Cortex of kidney (tissue), 1 donor: ENCODE measurements at places on chromosomes 11 and 22.

DNA sequence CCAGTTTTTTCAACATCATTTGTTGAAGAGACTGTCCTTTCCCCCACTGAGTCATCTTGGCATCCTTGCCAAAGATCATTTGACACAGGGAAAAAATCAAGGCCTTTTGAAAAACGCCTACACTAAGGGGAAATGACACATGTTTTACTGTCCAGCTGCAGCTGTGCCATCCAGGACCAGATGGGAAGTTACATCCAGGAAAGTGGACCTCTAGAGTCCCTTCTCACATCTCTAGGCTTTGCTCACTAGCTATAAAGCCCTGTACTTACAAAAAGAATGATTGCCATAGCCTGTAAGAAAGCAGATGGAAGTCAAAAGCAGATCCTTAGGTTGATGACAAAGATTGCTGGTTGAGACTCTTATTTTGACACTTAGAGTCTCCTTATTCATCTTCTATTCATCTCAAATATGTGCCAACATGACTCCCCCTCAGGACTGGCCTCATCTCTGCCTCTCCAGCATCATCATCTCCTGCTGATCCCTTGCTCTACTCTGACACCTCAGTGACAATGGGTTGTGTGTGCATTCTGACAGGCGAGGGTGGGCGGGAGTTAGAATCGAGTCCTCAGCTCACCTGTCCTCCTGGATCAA is 22.8 kb downstream of the OSBP2 start:
- no peak for DNase-seq

GRCh38 chr11:59755701-59756557 is 753 bp downstream of the STX3 start:
- DNase-seq, result no peak

- DNase-seq, result no peak
Measured at GRCh38 chr11:93902921-93903320, 52.5 kb upstream of the VSTM5 start.

GRCh38 chr22:38455530-38456271 is 702 bp upstream of the KCNJ4 start:
- DNase-seq, result no peak

DNA sequence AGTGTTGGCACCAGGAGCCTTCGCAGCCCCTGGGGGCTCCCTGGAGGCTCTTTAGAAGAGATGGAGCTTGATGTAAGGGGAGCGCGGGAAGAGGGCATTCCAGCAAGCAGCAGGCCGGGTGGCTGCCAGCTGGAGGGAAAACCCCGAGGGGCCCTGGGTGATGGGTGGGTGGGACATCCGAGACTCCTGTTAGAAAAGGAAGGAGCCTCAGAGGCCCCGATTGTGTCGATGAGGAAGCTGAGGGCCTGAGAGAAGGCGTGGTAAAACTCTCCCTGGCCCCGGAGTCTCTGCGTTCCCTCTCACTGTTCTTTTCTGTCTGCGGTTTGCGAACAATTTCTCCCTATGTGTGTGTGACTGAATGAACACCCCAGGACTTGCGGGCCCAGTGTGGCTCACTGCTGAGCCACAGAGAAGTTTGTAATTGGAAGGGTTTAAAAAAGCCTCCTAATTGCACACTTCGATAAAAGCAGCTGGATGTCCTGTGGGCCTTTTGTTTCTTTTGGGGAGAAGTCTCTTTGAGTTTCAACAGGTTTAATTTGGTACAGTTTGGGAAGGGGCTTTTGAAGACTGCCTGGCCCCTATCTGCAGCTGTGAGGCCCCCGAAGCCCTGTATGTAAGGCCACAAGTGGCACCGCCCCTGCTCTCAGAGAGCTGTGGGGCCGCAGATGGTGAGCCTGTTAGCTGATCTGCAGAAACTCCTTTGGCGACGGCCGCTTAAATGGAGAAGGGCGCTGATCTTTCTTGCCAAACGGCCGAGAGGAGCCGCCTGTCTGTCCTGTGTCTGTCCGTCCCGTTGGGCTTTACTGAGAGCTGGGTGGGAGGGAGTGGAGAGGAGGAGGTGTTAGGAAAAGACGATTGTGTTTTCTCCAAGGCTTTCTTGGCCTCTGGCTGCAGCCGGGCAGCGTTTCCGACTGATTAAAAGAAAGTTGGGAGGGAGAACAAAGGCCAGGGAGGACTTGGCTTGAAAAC is 2.0 kb downstream of the FBLN1 start:
- DNase-seq, result no peak

DNA sequence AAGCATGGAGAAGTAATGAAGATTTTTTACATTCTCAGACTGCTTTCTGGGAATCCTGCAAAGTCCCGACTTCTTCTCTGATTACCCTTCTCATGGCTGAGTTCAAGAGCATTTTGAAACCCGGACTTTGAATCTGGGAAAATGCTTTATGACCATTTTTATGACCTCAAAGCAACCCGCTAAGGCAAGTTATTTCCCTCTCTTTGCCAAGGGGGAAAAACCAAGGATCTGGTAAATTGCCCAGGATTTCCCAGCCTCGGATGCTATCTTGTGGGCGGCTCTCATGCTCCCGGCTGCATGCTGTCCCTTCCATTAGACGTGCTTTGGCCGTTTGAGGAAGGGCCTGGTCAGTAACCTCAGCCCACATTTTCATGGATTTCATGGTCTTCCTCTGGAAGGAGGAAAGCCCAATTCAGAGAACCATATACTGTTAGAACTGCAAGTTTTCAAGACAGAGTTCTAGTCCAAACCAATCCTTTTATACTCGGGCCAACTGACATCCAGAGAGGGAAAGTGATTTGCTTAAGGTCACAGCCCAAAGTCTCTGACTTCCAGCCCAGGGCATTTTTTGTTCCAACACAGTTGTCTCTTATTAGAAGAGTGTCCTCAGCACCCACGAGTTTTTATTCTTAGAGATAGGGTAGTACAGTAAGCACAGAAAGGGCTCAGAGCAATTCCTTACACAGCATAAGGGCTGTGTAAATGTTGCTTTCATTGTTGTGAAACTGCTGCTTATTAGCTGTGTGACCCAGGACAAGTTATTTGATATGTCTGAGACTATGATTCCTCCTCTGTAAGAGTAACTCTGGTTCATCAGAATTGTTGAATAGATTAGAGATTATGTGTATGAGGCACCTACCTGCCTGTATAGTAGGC is 77.4 kb downstream of the NAV2 start:
- no peak for DNase-seq

DNA sequence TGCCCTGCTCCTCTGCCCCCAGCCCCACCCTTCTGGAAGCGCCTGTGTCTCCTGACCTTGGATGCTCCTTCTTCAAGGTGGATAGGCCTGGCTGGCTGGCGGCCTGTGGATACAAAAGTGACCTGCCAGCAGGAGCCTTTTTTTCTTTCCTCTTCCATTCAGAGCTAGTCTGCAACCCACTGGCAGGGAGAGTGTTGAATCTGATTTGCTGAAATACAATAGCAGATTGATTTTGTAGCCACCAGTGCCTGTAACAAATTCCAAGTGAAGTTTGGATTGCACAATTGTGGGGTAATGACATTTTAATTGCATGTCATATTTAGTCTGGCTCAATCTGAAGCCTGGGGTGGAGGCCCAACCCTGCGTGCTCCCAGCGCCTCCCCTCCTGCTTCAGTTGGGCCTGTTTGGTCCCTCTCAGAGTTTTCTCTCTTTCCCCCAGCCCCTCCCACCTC is 97.2 kb downstream of the GRIK4 start:
- no peak for DNase-seq

- DNase-seq, result no peak
Measured at GRCh38 chr11:534396-535209, 773 bp downstream of the HRAS start.

- no peak for DNase-seq
Measured at GRCh38 chr22:23233084-23233531, 52.8 kb downstream of the BCR start.

GRCh38 chr11:126583101-126583500 is 227.6 kb downstream of the ST3GAL4 start:
- DNase-seq, result no peak

DNA sequence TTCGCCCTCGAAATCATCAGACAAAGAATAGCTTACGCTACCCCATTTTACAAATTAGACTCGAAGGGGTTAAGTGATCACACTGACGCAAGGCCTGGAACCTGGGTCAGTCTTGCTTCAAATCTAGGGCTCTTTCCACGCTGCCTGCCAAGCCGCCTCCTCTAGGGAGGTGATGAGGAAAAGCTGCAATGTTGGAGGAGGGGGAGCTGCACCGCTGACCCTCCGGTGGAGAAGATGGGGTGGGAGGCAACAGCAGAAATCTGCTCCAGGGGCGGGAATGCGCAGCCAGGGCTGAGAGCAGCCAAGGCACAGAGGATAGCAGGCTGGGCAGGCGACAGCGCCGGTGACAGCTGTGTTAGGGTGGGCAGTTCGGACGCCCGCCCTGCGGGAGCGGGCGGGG is 595 bp downstream of the SYVN1 start:
- no peak for DNase-seq

DNA sequence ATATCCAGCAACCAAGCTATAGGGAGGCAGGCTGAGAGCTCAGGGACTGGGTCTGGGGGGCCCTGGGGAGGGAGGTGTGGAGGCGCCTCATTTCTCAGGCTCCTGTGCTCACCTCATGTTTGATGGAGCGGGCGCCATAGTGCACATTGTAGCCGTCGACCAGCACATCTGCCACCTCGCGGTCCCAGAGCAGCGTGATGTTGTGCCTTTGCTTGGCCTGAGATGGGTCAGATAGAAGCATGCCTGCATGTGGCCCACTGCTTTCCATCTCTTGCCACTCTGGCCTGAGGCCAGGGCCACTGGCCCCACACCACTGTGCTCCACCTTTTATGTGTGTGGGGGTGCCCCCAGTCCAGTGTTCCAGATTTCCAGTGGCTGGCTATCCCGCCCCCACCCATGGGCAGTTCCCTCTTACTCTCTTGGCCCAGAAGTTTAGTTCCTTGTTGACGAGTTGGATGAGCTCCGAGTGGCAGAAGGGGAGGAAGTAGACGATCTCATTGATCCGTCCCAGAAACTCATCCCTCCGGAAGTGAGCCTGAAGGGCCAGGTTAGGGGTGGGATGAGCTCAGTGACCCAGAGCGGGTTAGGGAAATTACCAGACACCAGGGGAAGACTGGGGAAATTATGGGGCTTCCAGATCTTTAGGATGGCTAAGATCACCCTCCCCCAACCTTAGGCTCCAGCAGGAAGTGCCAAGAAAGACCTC is 50.1 kb upstream of the PHOX2A start:
- DNase-seq, result no peak

DNA sequence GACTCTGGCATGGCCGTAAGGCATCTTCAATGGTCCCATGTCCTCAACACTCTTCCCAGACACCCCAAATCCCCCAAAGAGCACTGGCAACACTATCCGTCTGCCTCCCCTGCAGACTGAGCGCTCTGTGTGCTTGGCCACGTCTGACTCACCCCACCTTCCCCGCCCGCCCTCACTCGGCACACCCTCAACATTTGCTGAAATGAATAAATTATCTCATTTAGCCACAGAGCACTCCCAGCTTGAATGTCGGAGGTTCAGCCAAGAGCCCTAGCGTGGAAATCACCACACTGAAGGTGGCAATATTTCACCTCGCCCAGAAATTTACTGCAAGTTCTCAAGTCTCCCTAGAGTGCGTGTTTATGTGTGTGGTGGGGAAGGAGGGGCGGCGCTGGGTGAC is 46.6 kb upstream of the TCF20 start:
- DNase-seq, result no peak

- DNase-seq, result no peak
Measured at GRCh38 chr11:110787680-110788079, 75.4 kb upstream of the ARHGAP20 start.

GRCh38 chr11:44528581-44528980 is 36.9 kb upstream of the CD82 start:
- no peak for DNase-seq

DNA sequence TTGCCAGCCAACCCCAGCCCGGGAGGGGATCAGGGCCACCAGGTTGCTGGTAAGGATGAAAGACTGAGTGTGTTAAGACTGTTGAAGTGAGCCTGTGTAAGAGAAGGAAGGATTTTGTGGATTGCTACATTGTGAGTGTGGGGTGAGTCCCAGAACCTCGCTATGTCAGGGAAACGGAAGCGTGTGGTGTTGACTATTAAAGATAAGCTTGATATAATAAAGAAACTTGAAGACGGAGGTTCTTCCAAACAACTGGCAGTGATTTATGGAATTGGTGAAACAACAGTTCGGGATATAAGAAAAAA is 627 bp downstream of the JRKL start:
- no peak for DNase-seq

GRCh38 chr11:113474362-113475159 is 637 bp downstream of the DRD2 start:
- DNase-seq, result no peak

GRCh38 chr11:61814958-61815789 is 1.6 kb downstream of the FADS1 start:
- peak; percentile 75 for DNase-seq

DNA sequence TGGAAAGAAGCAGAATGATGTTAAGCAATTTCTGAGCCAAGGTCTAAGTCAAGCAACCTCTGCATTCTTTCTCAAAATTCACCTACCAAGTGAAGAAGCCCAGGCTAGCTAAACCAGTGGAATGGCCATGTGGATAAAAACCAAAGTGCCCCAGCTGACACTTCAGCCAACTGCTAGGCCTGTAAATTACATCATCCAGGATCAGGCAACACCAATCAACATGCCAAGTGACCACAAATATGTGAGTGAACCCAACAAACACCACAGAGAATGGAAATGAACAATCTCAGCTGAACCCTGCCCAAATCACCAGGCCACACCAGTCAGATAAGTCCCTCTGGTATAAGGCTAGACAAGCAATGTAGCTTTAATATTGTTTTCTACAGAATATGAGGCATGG is 25.1 kb upstream of the FJX1 start:
- no peak for DNase-seq

DNA sequence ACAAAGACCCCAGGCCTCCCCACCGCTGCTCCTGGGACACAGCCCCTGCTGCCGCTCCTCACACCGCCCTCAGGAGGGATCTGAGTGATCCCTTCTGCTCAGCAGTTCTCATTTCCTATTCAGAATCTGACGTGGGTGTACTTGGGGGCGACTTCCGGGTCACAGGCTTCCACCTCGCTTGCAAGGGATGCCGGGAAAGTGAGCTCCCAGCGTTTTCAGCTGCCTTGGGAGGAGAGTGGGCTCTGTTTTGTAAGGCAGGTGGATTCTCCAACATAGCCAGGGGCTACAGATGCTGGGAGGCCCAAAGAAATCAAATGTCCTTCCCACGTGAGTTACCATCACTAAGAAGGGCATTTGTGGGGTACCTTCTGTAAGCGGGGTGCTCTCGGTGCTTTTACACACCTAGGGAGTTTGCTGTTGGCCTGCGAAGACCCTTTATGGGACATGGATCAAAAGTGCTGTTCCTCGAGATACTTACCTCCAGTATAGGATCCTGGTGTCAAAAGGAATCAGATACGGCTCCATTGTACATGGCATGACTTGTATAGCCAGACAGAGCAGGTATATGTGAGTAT is 9.7 kb upstream of the LRRC10B start:
- no peak for DNase-seq

- no peak for DNase-seq
Measured at GRCh38 chr11:66408488-66409214, 12.2 kb upstream of the NPAS4 start.

DNA sequence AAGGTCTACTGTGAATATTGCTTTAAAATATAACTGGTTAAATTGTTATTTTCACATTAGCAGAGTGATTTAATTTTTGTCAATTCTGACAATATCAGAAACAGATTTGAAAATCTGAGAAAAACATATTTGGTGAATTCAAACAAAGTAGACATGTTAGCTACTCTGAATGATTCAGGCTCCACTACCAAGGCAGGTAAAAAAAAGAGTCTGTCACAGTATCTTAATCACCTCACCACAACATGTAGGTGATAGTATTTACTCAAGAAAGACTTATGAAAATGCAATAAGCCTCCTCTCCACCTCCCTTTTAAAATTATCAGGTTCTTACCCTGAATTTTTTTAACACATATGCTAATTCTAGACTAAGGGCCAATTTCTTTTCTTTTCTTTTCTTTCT is 42.6 kb downstream of the DDI1 start:
- DNase-seq, result no peak
